ENCODE measurements at places on chromosomes 6 and 20.

GRCh38 chr6:98928688-98929087 lies 19.1 kb downstream of the FBXL4 start:
- no peak for DNase-seq

DNA sequence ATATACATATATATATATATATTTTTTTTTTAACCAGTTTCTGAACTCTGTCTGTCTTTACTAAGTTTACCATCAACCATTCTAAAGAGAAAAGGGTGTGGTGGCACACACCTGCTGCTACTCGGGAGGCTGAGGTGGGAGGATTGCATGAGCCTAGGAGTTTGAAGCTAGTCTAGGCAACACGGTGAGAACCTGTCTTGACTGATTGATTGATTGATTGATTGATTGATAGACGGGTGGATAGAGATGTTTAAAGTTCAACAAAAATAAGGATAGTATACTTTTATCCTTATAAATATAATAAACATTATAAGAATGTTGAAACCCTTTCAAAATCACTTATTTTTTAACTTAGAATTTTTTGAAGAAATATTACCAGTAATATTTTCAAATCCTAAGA lies 30.2 kb downstream of the CEP57L1 start:
- DNase-seq: no peak

DNA sequence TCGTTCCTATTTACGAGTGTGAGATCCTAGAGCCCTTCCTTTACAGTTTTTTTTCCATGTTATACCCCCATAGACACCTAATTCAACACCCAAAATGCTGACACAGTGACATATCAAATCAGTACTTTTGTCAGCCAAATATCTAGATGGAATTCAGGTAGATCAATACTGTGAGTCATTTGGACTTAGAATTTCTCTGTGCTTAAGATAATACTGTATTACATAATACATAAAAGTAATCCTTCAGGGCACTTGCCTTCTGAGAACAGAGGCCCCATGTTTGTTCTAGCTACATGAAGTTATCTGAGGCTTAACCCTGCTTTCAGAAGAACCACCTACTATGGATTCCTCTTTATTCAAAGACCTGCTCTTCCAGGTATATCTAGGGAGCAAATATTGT lies 623.1 kb downstream of the PHF3 start:
- no peak for DNase-seq

DNA sequence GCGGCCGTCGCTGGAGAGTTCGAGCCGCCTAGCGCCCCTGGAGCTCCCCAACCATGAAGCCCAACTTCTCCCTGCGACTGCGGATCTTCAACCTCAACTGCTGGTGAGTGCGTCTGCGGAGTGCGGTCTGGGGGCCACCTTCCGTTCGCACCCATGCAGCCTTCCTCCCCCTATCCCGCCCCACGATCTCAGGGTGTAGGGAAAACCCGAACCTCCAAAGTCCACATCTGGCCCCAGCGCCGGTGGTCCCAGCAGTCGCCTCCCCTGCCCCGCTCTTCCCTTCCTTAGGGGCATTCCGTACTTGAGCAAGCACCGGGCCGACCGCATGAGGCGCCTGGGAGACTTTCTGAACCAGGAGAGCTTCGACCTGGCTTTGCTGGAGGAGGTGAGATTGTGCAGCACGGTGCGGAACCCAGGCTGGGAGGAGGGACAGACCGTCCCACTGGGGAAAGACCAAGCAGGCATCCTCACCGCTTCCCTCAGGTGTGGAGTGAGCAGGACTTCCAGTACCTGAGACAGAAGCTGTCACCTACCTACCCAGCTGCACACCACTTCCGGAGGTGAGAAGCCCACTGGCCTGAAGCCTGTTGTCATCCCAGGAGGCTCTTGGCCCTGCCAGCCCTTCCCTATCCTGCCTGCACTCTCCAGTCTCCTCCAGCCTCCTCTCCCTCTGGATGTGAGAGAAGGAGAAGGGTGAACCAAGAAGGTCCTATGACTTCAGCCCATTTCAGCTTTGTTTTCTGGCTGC lies 719 bp downstream of the SMPD2 start:
- DNase-seq: peak; percentile 44

DNA sequence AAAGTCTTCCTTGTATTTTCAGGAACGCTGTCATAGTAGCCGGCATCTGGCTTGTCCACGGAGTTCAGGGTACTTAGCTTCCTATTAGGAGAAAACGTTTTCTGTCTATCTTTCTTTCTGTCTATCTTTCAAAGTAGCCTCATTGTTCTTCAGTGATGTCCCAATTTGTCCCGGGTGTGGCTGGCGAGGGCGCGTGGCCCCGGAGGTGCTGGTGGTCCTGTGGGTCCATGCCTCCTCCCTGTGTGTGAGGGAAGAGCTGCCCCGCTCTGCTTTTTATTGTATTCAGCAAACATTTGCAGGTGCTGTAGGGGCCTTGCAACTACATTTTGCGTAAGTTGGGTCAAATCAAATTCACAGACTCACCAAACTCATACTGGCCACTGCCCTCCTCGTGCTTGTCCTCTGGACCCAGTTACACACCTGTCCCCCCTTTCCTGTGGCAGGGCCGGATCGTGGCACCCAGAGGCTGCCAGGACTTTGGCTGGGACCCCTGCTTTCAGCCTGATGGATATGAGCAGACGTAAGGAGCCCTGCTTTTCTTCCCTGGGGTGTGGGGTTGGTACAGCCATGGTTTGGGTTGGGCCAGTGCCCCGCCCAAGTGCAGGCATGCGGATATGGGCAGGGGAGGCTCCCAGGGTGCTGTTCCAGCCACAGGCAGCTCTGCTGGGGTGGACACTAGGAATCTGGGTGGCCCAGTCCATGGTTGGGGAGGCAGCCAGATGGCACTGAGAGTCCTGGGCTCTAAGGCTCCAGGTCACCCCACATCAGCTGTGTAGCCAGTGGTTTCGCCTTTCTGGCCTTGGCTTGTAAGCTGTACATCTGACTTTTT lies 12.3 kb downstream of the ITPA start:
- no peak for DNase-seq

DNA sequence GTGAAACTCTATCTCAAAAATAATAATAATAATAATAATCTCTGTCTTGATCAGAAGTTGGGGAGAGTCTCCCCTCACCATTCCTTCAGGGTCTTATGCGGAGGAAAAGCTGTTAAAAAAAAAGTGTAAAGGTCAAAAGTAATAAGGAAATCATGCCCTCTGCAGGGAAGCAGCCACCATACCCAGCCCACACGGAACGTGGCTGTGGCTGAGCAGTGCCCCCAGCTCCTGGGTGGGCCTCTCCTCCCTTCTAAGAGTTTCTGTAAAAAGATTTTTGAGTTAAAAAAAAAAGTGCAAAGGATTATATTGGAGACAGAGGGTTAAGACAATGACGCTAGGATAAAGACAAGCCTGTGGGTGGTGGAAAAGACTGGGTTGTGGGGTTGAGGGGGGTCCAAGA lies 29.3 kb upstream of the ITCH start:
- no peak for DNase-seq

DNA sequence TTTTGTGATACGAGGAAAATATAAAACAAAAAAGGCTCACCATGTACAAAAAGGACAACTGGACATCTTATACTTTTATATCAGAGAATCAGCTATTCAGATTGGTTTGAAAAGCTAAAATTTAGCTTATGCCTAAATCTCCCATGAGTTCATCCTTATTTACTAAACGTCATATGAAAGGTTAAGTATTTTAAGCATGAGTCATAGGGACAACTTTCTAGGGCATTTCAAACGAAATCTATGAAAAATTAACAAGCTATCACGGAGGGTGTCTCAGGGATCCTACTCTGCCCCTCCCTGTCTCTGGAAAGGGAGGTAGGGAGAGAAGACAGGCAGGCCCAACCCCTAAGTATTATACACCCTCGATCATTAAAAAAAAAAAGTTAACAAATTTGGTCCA lies 124.1 kb upstream of the LOC128125822 start:
- DNase-seq: no peak

DNA sequence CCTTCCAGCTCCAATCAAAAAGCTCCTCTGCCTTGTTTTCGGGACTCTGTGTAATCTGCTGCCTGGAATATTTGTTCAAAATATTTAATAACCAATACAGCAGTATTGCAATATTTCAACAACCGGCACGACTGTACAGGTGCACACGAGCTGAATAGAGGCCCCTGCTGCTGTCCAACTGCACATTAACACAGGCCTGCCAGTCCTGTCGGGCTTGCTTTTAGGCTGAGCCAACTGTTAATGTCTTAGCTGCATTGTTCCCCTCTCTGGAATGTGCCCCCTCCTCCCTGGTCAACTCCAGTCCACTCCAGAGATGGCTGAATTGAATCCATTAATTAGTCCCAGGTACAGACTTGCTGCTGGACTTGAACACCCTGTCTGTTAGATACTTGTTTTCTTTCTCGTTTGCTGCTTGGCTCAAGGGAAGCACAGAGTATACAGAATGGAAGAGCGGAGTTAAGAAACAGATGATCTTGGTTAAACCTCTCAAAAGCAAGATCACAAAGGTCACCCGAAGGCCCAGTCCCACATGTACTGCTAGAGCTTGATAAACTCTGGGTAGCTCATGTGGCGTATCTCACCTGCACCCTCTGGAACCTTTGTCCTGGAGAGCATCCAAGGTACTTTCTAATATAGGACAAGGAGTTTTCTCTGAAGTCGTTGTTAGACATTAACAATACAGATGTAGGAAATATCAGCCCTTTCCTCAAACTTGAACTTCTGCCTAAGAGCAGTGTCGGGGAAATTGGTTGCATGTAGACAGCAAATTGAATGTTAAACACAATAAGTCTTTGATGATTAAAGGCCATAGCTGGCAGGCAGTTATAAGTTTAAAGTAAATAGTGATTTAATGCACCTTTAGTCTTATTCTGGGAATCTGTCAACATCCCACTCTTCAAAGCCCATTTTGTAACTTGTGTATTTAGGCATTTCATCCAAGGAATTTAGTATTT lies 31.9 kb downstream of the SHLD1 start:
- no peak for DNase-seq

GRCh38 chr6:72624557-72625160 lies 2.8 kb downstream of the KCNQ5 start:
- DNase-seq: peak; percentile 17

- DNase-seq: peak; percentile 81
These were observed 327.5 kb downstream of the SYNE1 start for GRCh38 chr6:152309648-152310047.

GRCh38 chr20:35174458-35175216 lies 2.8 kb downstream of the PROCR start:
- no peak for DNase-seq

DNA sequence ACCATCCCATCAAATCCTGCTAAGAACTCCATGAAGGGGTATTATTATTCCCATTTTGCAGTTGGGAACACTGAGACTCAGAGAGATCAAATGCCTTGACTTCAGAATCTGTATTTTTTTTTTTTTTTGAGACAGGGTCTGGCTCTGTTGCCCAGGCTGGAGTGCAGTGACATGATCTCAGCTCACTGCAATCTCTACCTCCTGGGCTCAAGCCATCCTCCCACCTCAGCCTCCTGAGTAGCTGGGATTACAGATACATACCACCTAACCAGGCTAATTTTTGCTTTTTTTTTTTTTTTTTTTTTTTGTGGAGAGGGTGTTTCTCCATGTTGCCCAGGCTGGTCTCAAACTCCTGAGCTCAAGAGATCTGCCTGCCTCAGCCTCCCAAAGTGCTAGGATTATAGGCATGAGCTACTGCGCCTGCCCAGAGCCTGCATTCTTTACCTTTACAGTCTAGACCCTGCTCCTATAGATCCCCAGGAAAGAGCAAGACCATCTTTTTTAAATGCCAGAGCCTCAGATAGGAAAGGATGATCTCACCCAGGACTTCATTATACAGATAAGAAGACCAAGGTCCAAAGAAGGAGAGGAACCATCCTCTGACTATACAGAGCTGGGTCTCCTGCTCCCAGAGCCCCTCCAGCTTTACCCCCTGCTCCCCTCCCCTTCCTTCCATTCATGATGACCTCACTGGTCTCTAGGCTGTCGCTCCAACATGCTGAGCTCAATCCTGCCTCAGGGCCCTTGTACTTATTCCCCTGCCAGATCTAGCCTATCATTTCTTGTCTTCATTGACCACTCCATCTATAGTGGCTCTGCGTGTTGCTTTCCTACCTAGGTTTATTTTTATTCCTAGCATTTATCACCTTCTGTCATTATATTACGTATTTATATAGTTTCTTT lies 138.6 kb downstream of the CEBPB start:
- no peak for DNase-seq

DNA sequence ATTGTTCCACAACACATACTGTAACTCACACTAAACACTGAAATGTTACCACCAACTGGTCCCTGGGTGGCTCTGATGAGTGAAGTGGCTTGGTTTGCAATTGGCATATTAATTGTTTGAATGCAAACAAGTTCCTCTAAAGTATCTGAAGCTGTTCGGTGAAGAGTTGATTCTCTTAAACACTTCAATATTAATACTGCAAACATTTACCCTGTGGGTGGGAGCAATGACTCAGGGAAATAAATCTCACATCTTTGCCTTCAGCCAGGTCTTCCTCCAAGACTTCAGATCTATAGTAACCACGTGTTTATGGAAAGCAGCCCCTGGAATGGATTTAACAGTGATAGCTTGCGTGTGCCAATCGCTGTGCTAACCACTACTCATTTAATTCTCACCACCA lies 176.0 kb downstream of the MAFB start:
- no peak for DNase-seq

DNA sequence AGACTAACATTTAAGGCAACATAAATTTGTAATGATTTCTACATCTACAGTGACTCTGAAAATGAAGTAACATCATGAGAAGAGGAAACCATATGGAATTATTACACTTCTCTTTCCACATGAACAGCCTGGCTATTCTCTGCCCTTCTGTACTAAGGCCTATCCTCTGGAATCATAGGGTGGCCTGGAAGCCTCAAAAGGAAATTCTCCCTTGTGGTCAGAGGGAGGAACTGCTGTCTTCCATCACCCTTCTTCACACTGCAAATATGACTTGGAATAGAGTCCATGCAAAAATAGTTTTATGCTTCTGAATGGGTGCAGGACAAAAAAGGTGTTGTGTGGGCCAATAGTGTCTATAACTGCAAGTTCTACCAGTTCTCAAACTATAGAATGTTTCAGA lies 44.6 kb upstream of the SH3BGRL2 start:
- no peak for DNase-seq

DNA sequence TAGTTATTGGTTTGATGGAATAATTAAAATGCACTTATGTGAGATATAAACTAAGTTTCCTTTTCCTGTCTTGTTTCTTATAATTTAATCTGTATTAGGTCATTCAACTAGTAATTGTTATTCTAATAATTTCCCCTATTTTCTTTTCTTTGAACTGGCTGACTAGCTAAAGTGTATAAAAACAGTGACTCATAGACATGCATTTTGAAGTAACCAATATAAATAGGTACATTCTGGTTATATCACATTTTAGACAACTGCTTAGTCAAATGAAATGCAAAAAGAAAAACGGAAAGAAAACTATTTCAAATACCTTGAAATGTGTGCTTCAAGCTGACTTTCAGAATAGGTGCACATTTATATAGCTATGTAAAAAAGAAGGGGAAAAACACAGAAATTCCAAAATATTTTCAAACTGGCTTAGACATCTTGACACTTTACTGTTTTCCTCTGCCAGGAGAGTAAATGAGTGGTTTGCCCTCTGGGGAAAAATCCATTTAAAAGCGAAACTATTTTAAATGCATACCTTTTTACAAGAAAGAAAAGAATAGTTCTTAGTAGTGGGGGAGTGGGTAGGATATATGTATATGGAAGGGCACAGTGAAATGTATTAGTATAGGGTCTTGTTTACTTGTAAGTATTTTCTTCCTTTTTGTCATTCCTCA lies 28.3 kb downstream of the KCNQ5 start:
- DNase-seq: no peak
